ENCODE measurements at places on chromosomes 7 and 10.

DNA sequence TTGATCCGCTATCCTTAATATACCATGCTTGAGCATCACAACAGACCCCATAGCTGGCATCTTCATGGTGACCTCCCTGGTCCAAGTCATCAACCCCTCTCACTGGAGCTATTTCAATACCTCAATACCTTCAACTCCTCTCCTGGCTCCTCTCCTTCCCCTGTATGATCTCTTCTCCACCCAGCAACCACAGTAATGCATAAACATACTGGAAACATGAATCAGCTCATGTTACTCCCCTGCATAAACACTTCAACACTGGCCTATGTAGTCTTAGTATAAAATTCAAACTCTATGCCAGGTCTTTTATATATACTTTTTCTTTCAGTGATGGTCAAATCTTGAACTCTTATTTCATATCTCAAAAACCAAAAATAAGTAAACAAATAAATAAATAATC is 31.8 kb upstream of the TMEM273 start:
- no peak for DNase-seq

- DNase-seq = no peak
These were observed 127.5 kb downstream of the VPS50 start for GRCh38 chr7:93359520-93360198.

- no peak for DNase-seq
These were observed 177.9 kb upstream of the STEAP4 start for GRCh38 chr7:88484551-88484950.

DNA sequence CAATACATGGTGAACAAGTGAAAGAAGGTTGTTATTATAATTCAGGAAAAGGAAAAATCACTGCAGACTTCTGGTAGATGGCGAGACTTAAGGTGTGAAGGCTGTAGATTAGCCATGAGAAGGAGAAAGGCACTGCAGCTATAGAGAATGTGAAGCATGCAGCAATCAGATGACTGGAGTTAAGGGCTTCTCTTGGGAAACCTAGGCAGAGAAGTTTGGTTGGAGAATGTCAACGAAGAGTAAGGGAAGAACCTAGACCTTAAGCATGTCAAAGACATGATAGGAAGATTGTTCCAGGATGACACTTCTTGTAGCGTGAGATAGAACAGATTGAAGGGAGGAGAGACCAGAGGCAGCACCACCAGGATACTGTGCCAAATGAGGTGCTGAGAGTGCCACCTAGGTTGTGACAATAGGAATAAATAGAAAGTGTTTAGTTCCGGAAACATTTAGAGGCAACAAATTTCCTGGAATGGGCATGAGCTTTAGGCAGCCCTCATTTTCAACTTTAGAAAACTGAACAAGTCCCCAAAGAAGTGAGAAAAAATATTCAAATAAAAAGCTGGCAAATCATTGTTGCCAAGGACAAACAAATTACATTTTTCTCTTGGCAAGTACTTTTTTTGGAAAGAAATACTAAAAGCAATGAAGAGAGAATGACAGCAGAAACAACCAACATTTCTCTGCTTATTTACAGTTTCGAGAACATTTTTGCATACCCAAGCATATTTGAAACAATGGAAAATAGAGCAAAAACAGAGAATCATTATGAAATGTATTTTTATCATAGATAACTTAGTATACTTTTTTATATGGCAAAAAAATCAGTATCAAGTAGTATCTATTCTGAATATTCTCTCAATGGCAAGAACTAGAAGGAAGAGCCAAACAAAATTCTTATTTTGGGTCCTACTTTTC is 4.9 kb downstream of the LRRC17 start:
- DNase-seq = no peak

Data from GM12878 (cell line).